GM12878 (cell line): ENCODE measurements at places on chromosomes 13 and 19. TPM values are rescaled to one million over a fixed set of nuclear protein-coding genes. Genes with fewer than 3 reads are reported as not detected.

Gene VSTM2B
- not detected in 2 replicates for polyA plus RNA-seq

DNA sequence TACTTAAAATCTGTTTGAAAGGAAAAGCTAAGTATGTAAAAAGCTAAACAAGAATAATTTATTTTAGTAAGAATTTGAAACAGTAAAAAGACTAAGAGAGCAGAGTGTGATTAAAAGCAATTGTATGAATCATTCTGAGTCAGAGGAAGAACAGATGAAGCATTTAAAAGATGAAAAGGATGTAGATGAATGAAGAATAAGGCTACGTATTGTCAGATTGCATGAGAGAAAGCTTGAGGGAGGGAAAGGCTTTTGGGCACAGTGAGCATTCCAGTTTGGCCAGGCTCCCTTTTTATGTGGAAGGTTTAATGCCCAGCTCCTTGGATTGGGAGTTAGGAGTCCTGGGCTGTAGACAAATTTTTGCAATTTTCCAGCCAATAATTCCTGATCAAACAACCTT lies 117.7 kb downstream of the FREM2 start:
- no peak overlapping the region for H3K27ac ChIP-seq
- no peak overlapping the region for H3K4me3 ChIP-seq
- no peaks in the 10 kb centered on the region for H3K36me3 ChIP-seq
- no peaks in the 10 kb centered on the region for H3K4me1 ChIP-seq
- no peak for DNase-seq

- no peak overlapping the region for H3K4me3 ChIP-seq
- no peak for DNase-seq
- no peak overlapping the region for H3K27ac ChIP-seq
- no peaks in the 10 kb centered on the region for H3K36me3 ChIP-seq
- no peaks in the 10 kb centered on the region for H3K27me3 ChIP-seq
Observed at GRCh38 chr19:35395382-35396199, 24.7 kb downstream of the GPR42 start.

Gene ZSCAN4
- polyA plus RNA-seq: not detected in 2 replicates

GRCh38 chr13:114288157-114288591 lies 6.8 kb downstream of the UPF3A start:
- H3K4me1 ChIP-seq: 0 out of 2 replicates have a peak, but pooled peaks cover 6% of the 10 kb centered on the region
- H3K4me3 ChIP-seq: no peak overlapping the region
- peaks cover 18% of the 10 kb centered on the region for H3K36me3 ChIP-seq

GRCh38 chr13:26946684-26947343 lies 186.2 kb upstream of the GPR12 start:
- H3K27me3 ChIP-seq: peaks cover 1% of the 10 kb centered on the region; the same call in 1 of the 2 replicates
- no peak overlapping the region for H3K4me3 ChIP-seq
- no peak overlapping the region for H3K27ac ChIP-seq
- no peaks in the 10 kb centered on the region for H3K36me3 ChIP-seq
- H3K4me1 ChIP-seq: no peaks in the 10 kb centered on the region

DNA sequence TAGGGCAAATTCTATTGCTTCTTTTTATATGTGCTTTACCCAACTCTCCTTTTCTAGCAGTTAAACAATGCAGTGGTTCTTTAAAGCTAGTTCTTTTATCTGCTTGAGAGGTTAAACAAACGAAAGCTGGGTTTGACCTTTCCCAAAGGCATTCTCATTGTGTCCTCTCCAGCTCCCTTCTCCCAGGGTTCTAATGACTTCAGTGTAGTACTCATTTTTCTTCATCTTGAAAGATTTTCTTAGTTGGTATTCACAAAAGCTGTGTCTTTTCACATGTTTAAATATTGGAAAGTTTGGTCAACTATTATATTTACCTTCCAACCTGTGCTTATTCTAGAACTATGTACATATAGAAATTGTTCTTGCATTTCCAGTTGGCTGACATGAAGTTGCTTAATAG lies 1.5 kb downstream of the WASF3 start:
- no peak for DNase-seq
- no peaks in the 10 kb centered on the region; the same call in 1 of the 2 replicates for H3K27me3 ChIP-seq
- H3K36me3 ChIP-seq: no peaks in the 10 kb centered on the region
- no peaks in the 10 kb centered on the region for H3K4me1 ChIP-seq
- no peak overlapping the region for H3K27ac ChIP-seq
- no peak overlapping the region for H3K4me3 ChIP-seq

DNA sequence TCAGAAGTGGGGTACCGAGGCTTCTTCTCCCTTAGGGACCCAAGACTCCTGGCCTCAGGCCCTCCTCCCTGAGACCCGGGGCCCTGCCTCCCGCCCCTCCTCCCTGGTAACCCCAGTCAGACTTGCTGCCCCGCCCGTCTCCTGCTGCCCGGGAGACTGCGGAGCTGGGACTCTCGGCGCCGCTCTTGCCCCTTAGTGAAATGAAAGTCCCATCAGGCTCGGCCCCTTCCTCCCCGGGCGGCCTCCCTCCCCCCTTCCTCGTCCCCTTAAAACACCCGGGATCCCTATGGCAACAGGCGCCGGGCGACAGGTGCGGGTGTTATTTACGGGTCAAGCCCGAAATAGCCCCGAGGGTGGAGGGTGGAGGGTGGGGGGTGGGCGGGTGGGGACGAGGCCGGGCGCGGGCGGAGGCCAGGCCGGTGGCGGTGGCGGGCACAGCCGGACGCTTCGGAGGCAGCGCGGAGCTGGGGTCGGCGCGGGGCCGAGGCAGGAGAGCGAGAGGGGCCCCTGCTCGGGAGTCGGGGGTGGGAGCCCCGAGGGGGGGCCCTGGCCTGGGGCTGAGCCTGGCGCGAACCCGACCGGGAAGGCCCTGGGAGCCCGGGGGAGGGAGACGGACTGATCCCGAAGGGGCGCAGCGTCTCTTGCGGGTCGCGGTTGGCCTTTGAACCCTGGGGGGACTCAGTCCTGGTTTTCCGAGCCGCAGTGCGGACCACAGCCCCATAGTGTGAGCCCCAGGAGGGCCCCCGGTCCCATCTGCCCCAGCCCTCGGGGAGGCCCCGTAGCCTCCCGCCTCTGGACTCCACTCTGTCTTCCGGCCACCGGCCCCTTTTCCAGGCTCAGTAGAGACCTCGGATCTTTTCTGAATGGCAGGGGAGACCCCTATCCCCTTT lies at the start of gene CACNG6:
CACNG6 (plus strand) TSS at position 414 of the 890 bp plus-strand sequence. CDS start 1,241 bp downstream, outside the sequence.
- no peaks in the 10 kb centered on the region for H3K27me3 ChIP-seq
- H3K27ac ChIP-seq: no peak within 1 kb of the TSS
- DNase-seq: no peak

- H3K27me3 ChIP-seq: no peaks in the 10 kb centered on the region
- H3K36me3 ChIP-seq: peaks cover 3% of the 10 kb centered on the region
Observed at GRCh38 chr19:49937750-49938381, 8.6 kb upstream of the NUP62 start.

GRCh38 chr13:109780845-109781383 lies 5.5 kb downstream of the IRS2 start:
- H3K27me3 ChIP-seq: no peaks in the 10 kb centered on the region
- H3K4me1 ChIP-seq: no peaks in the 10 kb centered on the region
- DNase-seq: no peak
- no peaks in the 10 kb centered on the region for H3K36me3 ChIP-seq
- H3K4me3 ChIP-seq: no peak overlapping the region

Gene IGFL2
- 0.39 TPM in 1 of 2 replicates, not detected in the other for polyA plus RNA-seq
